ENCODE measurements at places on chromosomes 2 and 18.
A peak's percentile ranks its signal among the peaks of the same experiment; 100 is the strongest.

DNA sequence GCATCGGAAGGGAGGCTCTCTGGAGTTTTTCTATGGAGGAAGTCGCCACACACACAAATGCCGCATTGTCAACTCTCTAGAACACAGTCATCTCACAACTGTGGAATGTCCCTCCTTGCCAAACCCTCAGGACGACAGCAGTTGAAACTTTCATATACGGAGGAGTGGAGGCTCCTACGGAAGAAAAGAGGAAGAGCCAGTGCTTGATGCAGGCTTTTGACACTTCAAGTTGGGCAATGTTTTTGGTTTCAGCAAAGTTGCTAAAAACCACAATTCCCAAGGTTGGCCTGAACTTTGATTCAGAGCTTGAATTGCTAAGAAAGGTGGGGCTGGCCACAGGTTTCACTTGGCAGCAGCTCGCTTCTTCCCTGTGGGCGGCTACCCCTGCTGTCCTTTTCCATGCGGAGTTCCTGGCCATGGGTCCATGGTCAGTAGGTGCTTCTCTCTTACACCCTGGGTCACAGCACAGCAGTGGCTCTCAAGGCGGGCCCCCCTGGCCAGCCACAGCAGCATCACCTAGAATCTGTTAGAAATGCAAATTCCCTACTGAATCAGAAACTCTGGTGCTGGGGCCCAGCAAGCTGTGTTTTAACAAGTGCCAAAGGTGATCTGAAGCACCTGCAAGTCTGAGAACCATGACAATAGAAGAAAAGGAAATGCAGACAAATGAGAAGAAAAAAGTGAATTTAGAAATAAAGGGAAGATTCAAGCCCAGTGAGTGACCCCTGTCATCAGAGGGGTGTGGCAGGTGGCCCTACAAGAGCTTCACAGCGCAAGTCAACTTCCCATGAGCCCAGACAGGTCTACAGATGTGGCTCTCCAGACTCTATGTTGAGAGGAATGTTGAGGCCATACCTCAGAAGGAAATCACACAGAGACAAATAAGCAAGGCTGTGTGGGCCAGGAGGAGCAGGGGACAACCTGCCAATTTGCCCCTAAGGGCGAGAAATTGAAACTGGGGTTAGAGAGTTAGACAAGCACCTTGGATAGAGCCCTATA lies 856.4 kb downstream of the RNF144A start:
- peak; percentile 46 for DNase-seq

DNA sequence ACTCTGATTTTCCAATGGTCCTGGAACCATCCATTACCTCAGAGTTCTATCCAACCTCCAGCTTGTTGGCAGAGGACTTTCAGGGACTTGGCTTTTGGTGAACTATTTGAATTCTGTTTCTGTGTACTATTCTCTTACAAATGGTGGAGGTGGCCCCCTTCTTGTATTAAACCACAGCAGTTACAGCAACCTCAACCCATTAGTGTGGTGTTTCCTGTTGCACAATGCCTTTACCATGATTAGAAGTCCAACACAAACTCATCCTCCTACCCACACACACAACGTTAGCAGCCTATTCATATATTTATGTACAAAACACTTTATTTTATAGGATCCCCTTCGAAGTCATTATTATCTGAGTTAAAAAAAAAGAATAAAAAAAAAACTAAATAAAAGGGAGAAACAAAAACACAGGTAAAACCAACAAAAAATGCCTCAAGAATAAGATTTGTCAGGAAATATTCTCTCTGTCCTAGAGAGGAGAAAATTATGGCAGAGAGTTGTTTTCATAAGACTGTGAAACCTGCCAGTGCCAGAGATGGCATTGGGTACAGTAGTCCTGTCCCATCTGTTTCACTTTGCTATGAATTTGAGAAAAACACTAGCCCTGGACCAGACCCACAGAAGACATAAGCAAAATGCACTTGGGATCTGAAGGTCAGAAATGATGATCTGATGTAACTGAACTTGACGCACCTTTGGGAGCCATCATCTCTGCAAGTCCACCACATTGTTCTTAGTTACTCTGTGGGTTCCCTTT lies 1896.0 kb upstream of the PIK3C3 start:
- no peak for DNase-seq

DNA sequence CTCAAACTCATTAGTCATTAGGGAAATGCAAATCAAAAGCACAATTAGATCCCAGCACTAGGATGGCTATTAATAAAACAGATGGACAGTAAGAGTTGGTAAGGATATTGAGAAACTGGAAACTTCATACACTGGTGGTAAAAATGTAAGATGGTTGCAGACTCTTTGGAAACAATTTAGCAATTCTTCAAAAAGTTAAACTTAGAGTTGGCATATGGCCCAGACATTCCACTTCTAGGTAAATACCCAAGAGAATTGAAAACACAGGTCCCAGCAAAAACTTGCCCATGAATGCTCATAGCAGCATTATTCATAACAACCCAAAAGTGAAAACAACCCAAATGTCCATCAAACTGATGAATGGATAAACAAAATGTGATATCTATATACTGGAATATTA lies 84.9 kb upstream of the ZFP36L2 start:
- DNase-seq = no peak

DNA sequence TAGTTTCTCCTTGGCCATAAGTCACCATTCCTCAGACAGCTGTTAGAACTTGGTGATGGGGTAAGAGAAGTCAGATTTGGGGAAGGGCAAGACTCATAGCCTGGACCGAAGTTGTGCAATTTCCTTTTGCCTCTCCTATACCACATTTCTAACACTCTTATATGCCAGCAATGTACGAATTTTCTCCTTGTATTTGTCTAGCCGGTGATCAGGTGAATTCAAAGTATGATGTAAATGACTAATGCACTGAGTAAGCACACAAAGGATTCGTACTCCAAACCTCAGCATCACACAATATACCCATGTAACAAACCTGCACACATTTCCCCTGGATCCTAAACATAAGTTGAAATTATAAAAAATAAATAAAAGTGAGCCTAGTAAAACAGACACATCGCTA lies 1143.5 kb upstream of the CELF4 start:
- no peak for DNase-seq

DNA sequence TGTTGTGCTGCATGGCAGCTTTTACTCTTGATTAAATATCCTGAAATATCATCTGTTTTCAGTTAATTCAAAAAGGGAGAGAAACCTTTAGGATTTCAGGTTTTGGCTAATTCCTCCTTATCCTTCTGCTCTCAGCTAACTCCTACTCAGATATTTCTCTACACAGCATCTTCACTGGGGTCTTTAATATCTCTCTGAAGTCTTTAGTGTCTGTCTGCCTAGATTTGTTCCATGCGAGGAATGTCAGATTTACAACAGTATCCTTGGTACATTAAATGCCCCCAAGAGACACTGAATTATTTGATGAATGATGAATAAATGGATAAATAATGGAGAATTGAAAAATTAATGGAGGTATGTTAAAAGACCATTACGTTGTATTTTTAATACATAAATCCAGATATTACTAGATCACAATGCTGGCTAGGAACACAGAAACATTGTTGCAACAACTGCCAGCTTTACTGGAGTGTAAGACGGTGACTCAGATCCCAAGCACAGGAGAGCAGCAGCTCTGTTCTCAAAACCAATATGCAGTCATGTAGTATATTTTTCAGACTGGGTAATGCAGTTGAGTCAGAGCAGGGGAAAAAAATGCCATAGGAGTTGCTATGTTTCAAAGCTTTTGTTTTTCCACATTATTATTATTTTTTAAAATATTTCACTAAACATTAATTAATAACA lies 388.0 kb upstream of the SYT4 start:
- no peak for DNase-seq

DNA sequence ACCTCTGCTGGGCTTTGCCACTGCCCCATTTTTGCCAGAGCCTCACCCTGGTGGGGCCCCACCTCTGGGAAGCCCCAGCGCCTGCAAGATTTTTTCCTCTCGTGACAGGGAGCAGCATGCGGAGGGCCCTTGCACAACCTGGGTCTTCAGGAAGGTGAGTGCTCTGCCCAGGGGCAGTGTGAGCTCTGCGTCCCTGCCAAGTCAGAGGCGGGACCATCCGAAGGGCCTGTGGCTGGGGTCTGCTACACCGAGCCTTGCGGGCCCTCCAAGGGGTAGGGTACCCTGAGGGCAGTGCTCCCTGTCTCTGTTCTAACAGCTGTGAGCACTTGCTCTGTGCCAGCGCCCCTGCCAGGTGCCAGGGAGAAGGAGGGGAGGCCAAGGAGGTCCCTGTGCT lies 5.8 kb upstream of the ODC1 start:
- no peak for DNase-seq

DNA sequence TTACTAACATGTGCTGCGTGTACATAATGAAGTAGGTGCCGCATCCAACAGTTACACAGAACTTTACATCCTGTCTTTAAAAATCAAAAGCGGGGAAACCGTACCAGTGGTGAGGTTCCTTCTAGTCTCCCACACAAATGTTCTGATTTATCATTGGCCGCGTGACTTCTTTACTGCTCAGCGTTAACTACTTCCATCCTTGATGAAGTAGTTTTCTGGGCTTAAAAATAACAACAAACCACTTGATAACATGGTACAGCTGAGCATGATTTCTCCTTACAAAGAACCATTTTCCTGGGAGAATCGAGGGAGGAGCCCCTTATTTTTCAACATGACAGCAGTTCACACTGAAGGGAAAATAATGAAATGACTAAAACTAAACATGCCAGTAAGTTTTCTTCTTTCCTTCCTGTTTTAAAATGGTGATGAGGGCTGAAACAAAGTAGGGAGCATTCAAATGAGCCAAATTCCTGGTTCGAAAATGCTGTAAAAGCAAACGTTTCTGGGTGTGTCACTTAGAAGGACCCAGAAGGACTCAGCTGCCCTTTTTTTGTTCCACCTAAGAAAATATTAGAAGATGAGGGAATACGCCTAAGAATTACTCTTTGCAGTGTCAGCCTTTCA lies 9.9 kb downstream of the EMILIN2 start:
- DNase-seq = no peak

- no peak for DNase-seq
Measured at GRCh38 chr2:224134003-224134734, 95.1 kb upstream of the SERPINE2 start.

- no peak for DNase-seq
Measured at GRCh38 chr2:85719609-85720240, 25.6 kb downstream of the GNLY start.

DNA sequence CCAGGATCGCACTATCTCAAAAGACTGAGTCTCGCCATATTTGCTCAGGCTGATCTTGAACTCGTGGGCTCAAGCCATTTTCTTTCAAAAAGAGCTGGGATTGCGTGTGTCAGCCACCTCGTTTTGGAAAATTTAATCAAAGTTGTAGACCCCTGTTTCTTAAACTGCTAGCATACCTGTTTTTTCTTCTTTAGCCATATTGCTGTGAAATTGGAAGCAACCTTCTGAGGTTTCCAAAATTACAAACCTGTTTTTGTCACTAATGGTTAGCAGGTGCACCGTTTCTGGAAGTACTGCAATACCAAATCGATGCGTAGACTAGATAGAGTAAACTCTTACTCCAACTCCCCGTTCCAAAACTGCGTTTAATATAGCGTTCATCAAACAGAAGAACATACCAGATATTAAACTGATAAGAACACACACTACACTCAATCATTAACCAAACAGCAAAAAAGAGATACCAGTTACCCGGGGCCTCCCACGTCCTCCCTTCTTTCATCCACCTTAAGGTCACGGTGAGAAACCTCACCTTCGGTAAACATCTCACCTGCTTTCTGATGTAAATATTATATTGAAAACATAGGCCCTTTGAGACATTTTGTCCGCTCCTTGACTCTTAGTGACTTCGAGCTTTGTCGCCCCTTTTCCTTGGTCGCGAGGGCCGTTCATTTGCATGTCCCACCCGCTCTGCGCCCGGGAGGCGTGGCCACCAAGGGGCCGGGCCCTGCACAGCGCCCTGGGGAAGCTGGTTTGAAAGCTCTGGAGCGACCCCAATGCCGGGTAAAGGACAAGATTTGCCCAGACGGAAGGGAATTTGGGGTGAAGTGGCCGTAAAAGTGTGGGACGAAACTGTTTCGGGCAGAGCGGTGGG lies at the start of gene RNU2-63P:
RNU2-63P (minus strand) TSS at position 462 of the 874 bp plus-strand sequence.
- DNase-seq = peak; percentile 52

Measured in stimulated activated CD8-positive, alpha-beta memory T cell treated with anti-CD3 and anti-CD28 coated beads, Interleukin-15, amount 100 ng/mL, for 48 hours (primary cell).